CD4-positive, alpha-beta T cell treated with Interleukin-12 subunit alpha and Interleukin-12 subunit beta, for 1 hour (primary cell): ENCODE measurements at places on chromosomes 7 and 10.

- DNase-seq = no peak
Observed at GRCh38 chr7:155920068-155920461, 107.8 kb upstream of the SHH start.

DNA sequence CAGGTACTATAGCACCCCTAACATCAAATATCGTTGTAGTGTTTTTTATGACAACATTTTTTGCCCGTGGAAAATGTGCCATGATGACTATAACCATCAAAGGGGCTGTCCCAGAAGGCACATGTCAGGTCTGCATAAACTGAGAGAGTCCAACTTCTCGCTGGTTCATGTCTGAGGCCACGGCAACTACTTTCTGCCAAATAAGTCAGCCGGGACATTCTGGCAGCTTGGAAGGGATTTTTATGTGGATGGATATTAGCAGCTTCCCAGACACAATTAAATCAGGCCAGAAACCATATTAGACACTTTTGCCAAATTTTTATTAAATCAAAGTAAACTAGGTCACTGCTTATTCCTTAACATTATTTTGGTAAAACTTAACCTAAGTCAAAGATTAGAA, 477.4 kb upstream of the FZD8 start:
- no peak for DNase-seq

DNA sequence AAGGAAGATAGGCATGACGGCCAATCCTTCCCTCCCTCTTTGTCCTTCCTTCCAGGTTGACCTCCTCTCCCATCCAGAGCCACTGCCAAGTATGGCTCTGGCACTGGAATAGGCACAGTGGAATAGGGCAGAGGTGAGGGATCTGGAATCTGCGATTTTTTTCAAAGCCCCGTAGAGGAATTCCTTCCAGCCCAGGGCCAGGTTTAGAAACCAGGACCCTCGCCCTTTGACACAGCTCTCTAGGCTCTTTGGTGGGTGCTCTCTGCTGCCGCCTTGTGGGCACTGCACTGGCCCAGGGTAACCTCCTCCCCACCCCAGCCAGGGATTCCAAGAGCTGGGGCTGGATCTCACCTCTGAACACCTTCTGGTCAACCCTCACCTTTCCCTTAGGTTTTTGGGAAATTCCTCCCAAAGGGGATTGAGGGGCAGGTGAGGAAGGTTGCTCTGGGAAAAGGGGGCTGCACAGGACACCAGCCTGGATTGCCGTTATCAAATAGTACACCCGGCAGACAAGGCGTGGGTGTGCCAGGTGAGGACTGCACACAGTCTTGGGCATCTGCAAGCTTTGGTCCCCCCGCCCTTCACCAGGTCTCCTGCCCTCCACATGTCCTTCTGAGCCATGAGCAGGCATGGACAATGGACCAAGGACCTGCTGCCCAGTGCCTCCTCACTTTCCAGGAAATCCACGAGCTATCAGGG, 22.8 kb downstream of the C10orf105 start:
- DNase-seq = peak; percentile 70

- DNase-seq = no peak
Observed at GRCh38 chr7:91140286-91140685, 123.9 kb upstream of the FZD1 start.

- no peak for DNase-seq
Observed at GRCh38 chr10:130558746-130559546, 422.8 kb downstream of the GLRX3 start.

- no peak for DNase-seq
Observed at GRCh38 chr7:157699357-157700013, 362.7 kb downstream of the DNAJB6 start.

GRCh38 chr10:78905957-78906308, 162.8 kb upstream of the ZMIZ1 start:
- no peak for DNase-seq

DNA sequence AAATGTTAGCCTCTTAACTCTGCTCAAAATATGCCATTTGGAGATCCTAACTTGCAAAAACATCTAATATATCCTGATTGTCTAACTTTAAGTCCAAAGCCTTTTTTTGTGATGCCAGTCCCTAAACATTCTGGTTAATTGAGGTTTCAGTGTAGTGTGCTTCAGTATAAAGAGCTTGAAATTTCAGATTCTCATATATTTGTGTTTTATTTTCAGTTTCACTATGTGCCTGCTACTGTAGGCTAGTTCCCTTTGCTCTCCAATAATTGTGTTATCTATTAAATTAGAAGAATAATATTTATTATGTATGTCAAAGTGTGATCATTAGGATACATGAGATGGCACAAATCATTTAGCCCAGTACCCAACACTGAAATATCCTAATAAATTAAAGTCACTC, 1361.2 kb downstream of the XPNPEP1 start:
- DNase-seq = no peak

DNA sequence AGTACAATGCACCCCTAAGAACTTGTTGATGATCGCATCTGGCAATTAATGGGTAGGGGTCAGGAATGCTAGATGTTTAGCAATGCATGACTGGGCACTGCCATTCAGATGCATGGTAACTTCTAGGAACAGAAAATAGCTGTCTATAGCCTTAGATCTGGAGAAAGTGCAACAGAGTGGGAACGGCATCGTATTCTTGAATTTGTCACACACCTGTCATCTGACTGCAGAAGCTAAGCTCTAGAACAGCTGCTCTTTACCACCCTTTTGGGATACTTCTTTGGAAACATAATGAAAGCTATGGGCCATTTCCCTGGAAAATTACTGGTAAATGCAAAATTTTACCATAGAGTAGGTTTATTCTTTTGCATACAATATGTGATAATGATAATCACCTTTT, 118.1 kb downstream of the SLC25A13 start:
- no peak for DNase-seq

- peak; percentile 84 for DNase-seq
Observed at GRCh38 chr7:50369143-50370026, 64.9 kb downstream of the IKZF1 start.

DNA sequence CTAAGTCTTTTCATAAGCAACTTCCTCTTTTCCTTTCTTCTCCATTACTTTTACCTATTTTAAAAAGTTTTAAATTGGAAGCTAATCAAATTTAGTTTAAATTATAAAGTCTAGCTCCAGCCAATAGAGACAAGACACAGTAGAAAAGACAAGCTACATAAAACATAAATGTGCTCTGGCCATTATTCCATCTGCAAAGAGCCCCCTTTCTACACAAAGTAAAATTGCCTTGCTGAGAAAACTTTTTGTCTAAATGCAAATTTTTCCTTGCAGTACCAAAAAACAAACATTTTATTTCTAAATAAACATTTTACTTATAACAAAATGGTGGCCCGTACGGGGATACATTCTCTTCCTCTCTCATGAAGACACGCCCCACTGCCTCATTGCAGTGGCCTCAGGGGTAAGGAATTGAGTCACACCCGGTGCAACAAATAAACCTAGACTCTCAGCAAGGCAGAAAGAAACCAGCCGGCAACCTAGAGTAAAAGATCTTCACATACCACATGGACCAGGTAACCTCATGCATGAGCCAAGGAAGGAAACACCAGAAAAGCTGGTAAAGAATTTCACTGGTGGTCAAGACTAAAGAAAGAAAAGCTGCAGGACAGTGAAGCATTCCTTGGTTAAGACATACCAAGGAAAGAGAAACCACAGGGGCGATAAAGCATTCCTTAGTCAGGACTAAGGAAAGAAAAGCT, 71.6 kb upstream of the ZNF746 start:
- DNase-seq = no peak

- no peak for DNase-seq
Observed at GRCh38 chr10:19048489-19048888, at the start of gene MALRD1. TSS of gene MALRD1 (plus strand) at chr10:19048801. CDS start at chr10:19048939, 138 bp downstream.

GRCh38 chr7:50656141-50656895, 91.1 kb upstream of the DDC start:
- no peak for DNase-seq

GRCh38 chr7:50751146-50751545, 31.6 kb downstream of the GRB10 start:
- DNase-seq = no peak

DNA sequence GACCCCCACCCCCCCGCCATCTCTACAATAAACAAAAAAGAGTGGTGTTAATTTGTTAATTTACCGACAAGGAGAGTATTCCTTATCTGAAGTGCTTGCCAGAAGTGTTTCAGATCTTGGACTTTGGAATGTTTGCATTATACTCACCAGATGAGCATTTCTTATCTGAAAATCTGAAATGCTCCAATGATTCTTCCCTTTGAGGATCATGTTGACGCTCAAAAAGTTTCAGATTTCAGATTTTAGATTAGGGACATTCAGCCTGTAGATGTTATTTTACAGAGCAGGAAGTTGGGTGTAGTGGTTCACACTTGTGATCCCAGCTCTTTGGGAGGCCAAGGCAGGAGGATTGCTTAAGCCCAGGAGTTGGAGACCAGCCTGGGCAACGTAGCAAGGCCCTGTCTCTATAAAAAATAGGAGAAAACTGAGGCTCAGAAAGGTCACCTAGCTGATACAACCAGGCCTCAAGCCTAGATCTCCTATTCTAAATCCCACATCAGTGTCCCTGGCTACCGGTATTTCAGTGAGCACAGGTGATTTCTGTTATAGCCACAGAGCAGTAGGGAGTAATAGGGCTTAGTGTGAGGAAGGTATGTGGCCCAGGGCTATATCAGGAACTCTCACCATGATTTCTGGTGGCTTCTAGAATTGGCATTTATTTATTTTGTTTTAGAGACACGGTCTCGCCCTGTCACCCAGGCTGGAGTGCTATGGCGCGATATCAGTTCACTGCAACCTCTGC, 35.4 kb downstream of the TMEM120A start:
- no peak for DNase-seq

DNA sequence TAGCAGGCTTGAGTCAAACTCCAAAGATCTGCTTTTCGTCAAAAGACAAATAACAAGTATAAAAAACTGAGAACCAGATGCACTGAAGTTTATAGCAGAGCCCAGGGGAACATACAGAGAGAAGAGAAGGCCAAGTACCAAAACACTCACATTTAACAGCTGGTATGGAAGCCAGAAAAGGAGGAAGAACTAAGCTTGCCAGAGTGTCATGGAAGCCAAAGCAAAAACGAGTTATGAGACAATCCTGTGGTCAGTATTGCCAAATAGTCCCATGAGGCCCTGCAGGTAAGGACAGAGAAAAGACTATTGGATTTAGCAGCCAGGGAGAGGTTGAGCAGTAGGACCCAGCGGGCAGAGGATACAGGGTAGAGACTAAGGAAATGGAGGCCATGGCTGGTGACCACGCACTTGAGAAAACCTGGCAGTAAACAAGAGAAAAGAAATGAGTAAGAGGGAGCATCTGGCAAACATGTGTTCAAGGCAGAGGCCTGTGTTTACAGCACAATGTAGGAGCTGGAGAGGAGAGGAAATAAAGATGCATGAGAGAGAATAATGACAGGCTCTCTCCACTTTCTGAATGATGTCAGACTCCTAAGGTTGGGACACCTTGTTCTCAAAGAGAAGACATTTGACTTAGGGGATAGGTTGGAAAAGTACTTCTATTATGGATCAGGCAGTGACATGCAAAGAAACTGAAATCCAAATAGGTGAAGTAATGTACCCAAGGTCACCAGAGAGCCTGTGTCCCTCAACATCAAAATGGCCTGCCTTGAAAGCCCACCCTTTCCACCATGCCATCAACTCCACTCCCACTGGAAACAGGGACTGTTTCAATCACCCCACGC, 9.1 kb downstream of the CREB3L2 start:
- DNase-seq = no peak

DNA sequence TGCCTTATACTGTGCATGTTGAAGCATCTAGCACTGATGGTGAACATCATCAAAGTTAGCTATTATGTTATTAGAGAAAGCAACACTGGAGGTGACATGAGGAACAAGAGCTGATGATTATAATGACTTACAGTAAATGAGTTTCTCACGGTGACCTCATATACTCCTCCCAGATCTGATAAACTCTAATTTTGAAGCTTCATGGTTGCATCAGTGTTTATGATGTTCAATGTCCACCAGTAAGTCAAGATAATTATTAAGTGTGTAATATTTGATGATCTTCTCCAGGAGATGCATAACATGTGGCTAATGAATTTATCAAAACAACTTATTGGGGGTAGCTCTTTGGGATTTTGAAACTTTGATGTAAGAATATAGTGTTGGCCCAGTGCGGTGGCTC, 27.5 kb downstream of the MGAM2 start:
- no peak for DNase-seq

- no peak for DNase-seq
Observed at GRCh38 chr7:36355490-36355889, 34.2 kb upstream of the ANLN start.

- DNase-seq = peak; percentile 23
Observed at GRCh38 chr10:97686301-97686961, 610 bp downstream of the AVPI1 start.

DNA sequence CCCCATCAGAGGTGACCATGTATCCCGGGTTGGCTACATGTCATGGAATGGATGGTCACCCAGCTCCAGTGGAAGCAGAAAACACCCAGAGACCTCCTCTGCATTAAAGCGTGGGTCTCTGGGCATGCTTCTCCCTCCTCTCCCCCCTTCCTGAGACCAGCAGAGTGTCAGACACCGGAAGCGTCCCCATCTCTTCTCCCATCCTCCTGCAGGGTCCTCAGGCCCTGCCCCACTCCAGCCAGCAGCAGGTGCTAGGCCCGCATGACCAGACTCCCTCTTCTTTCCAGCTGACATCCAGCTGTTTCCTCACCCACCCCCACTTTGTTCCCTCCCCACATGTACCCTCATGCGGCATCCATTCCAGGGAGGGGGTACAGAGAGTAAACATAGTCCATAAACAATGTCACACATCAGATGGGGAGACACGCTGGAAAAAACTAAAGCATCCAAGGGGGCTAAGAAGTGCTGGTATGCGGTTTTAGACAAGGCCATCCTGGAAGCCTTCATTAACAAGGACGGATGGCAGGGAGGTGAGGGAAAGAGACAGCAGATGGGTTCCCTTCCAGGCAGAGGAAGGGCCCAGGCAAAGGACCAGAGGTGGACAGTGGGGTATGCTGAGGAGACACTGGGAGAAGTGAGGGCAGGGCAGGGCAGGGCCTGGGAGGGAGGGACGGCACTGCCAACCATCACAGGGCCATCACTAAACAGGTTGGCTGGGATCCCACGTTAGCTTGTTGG, 12.5 kb upstream of the SLC18A3 start:
- no peak for DNase-seq

DNA sequence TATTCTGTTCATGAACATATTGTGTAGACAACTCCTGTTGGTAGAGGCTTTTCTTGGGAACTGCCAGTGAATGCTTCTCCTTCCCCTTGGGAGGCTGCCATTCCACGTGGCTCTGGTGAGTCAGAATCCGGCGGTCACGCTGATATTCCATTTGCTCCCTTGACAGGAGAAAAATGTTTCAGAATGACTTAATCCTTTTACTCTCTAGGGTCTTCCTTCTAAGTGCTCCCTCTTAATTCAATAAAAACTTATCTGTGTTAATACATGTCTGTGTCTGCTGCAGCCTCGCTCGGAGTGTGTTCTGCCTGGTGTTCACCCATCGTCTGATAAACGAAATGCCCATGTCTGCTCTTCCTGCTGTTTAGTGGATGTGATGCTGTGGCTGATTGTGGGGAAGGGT, 278.6 kb downstream of the ARHGAP12 start:
- DNase-seq = no peak

GRCh38 chr7:6158424-6159096, 113.9 kb downstream of the CYTH3 start:
- DNase-seq = no peak

- DNase-seq = no peak
Observed at GRCh38 chr10:13399236-13399635, 51.1 kb upstream of the SEPHS1 start.

GRCh38 chr7:113408999-113409398, 290.6 kb upstream of the SMIM30 start:
- no peak for DNase-seq
